ENCODE measurements at places on chromosomes 12 and 14. TPM values are rescaled to one million over a fixed set of nuclear protein-coding genes. Genes with fewer than 3 reads are reported as not detected.

CLEC4C gene
- not detected for total RNA-seq

ITFG2 gene
- 36.1 TPM for total RNA-seq

LRP6 gene
- 54.2 TPM for total RNA-seq

SERPINA9 gene
- not detected for total RNA-seq

CLEC9A gene
- total RNA-seq = 0.59 TPM

FGF6 gene
- total RNA-seq = not detected

ENDOU gene
- total RNA-seq = 0.40 TPM

MTHFD1 gene
- 34.8 TPM for total RNA-seq

CHGA gene
- total RNA-seq = 25.3 TPM
